ENCODE measurements at places on chromosomes 16 and 17. TPM values are rescaled to one million over a fixed set of nuclear protein-coding genes. Genes with fewer than 3 reads are reported as not detected.

Gene GNGT2
- total RNA-seq = 6.7 TPM

Gene CLDN6
- total RNA-seq = not detected

Gene LDHD
- total RNA-seq = 4.4 TPM

Gene WFIKKN2
- 6.0 TPM for total RNA-seq

Gene FZD2
- total RNA-seq = 13.7 TPM

Gene TPSG1
- total RNA-seq = not detected

Gene PRSS27
- not detected for total RNA-seq

Gene KRT17
- 12.6 TPM for total RNA-seq

Gene ITGAL
- 5.6 TPM for total RNA-seq

Gene SHISA6
- total RNA-seq = 3.7 TPM

Gene MRPL27
- 72.1 TPM for total RNA-seq

Gene EVI2A
- total RNA-seq = 10.9 TPM

Gene TERB1
- not detected for total RNA-seq

Gene PRDM7
- total RNA-seq = not detected

Gene ACE
- 27.4 TPM for total RNA-seq

Gene CTRB1
- total RNA-seq = not detected

Gene CD300C
- not detected for total RNA-seq

Gene ERI2
- total RNA-seq = 7.0 TPM

Gene NPIPA5
- total RNA-seq = 0.59 TPM
